Right renal cortex interstitium (tissue), 3 donors: ENCODE measurements at places on chromosomes 5 and 9. TPM values are rescaled to one million over a fixed set of nuclear protein-coding genes. Genes with fewer than 3 reads are reported as not detected.

TTC39B gene
- 7.9 TPM for polyA plus RNA-seq

DHX29 gene
- 42.0 TPM for polyA plus RNA-seq

ALAD gene
- 41.3 TPM for polyA plus RNA-seq

GRCh38 chr9:128298535-128299482 is 22.7 kb downstream of the SWI5 start:
- DNase-seq = no peak

DNA sequence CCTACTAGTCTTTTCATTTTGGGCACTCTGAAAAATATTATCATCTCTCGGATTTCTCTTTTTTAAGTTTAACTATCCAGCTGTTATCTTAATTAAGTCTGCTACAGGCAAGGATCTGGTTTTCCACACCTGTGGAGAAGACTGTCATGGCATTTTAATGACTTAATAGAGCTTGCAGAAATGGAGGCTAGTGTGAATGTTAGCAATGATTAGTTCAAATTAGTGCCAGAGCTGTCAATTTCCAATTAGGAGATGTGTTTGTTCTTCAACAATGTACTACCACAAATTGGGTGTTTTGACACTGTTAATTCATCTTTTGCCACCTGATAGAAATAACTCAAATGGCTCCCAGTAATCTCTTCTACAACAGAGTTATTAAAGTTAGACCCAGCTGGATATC is 2023.0 kb upstream of the CDH9 start:
- DNase-seq = no peak

DNA sequence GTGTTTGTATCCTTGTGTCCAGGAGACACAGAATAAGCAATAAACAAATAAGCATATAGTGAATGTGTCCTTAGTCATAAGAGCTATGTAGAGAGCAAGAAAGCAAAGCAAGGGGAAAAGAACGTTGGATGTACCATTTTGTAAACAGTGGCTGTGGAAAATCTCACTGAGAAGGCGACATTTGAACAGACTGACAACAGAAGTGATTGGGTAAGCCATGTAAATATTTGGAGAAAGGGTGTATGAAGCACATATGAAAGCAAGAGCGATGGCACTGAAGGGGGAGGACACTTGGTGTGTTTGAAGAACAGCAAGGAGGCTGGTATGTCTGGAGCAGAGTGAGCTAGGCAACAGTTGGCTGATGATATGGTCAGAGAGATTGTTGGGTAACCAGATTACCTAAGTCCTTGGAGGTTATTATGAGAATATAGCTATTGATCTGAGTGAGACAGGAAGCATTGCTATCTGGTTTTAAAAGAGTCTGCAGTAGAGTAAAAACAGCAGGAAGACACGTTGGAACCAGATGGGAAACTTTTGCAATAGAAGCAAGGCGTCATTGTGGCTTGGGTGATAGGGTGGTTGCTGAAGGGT is 115.5 kb upstream of the IL7R start:
- no peak for DNase-seq

DNA sequence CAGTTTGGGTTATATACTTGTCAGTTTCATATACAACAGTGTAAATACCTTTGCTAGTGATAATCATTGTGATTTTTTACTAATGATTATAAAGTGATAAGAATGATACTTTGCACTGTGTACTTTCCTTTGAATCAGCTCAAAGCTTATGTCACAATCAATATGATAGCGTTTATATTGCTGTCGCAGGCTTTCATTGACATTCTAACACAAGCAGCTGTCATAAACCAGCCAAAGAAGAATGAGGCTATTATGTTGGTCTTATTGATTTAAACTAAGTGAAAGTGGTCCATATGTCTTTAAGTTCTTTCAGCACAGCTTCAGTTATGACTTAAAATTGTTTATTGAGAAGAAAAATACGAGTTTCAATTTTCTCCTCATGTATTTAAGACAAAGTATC is 272.7 kb upstream of the RGMB start:
- DNase-seq = no peak

- DNase-seq = no peak
These were observed 352.6 kb upstream of the PANK3 start for GRCh38 chr5:168931638-168932345.

- no peak for DNase-seq
These were observed 38.9 kb downstream of the ADAMTS16 start for GRCh38 chr5:5179079-5179478.
